ENCODE measurements at places on chromosomes 16 and 17.

DNA sequence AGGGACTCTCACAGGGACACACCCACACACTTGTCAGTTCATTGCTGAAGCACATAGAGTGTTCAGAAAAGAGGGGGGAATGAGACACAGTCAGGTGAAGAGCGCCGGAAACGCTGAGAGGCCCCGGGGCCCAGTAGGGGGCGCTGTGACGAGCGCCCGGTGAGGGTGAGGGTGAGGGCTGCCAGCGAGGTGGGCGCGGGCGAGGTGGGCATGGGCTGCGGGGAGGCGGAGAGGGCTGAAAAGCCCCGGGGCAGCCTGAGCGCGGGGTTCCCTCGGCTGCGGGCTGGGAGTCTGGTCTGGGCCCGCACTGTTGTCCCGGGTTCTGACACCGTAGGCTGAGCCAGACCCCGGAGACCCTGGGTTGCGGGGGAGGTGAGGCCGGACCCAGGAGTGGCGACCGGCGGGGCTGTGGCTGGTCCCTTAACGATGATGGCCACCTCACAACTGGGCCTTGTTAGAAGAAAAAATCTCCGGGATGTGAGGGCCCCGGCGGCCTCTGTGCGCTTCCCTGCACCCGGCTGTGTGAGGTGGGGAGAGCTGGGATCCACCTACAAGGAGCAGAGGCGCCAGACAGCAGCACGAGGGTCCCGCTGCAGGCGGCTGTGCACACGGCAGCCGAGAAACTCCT lies 91.4 kb downstream of the C16orf78 start:
- no peak for DNase-seq

DNA sequence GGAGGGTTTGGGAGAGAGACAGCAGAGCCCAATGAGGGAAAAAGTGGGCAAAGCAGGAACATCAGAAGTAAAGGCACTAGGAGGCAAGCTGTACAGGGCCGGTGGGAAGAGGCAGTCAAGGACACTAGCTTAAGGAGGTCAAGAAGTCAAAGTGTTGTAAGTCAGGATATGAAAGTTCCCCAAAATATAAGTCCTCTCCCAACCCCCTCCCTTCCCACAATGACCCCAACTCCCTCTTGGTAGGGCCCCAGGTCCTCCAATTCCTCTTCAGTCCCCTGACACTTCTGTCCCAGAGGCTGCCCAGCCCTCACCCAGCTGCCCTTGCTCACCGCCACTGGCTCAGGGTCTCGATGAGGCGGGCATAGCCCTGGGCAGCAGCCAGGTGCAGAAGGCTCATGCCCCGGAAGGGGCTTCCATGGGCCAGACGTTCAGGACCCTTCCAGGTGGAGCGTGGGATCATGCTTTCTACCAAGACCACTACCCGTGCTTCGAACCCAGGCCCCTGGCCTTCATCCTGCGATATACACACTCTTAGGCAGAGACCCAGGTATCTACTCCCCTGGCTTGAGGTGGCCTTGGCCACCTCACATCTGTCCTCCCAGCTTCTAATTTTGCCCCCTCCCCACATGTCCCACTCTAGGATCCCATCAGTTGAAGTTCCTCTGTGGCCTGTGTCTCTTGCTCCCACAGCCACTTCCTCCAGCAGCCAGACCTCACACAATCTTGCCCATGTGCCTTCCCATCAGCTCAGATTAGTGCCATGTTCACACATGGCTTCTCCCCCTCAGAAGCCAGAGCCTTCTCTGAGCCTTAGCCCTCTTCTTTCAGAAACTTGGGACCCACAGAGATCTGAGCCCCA lies 5.9 kb upstream of the SPAG7 start:
- no peak for DNase-seq

DNA sequence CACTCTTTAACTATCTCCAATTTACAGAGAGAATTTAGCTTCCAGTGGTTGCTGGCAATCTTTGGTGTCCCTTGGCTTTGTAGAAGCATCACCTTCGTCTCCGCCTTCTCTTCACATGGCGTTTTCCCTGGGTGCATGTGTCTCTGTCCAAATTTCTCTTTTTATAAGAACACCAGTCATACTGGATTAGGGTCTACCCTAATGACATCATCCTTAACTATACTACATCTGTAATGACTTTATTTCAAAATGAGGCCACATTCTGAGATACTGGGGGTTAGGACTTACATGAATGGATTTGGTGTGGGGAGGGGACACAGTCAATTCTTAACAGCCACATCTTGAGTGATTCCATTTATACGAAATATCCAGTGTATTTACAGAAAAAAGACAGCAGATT lies 22.2 kb downstream of the CACNG4 start:
- DNase-seq, result no peak

DNA sequence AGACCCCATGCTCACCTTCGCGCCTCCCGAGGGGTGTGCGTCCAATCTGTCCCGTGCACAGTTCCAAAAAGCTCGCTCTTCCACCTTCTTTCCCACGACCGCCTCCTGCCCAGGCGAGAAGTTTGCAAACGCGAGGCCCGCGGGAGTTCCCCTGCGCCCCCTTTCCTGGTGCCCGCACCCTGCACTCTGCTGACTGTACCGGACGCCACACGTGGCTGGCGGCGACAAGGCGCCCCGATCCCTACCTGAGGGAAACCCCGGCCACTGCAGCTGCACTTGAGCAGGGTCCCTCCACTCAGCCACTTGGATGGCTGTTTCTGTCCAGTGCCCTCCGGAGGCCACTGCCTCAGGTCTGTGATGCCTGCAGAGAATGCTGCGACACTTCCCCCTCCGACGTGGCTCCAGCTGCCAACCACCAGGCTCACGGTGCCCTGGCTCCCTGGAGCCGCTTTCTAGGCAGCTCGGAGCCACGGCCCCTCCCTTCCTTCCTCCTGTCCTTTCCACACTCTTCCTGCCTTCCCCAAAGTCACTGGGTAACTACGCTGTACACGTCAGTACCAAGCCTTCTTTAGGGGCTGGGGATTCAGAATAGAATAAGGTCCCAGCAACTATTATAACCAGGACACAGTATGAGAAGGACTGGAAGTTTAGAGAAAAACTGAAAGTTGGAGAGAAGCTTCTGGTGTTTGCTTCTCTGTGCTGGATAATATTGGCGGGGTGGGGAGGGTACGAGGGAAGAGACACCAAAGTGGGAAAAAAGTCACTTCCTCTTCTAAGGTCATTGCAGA lies at the start of gene MLKL:
MLKL (minus strand) TSS at position 425 of the 788 bp plus-strand sequence. CDS start 5,105 bp downstream, outside the sequence.
- peak; percentile 66 for DNase-seq

DNA sequence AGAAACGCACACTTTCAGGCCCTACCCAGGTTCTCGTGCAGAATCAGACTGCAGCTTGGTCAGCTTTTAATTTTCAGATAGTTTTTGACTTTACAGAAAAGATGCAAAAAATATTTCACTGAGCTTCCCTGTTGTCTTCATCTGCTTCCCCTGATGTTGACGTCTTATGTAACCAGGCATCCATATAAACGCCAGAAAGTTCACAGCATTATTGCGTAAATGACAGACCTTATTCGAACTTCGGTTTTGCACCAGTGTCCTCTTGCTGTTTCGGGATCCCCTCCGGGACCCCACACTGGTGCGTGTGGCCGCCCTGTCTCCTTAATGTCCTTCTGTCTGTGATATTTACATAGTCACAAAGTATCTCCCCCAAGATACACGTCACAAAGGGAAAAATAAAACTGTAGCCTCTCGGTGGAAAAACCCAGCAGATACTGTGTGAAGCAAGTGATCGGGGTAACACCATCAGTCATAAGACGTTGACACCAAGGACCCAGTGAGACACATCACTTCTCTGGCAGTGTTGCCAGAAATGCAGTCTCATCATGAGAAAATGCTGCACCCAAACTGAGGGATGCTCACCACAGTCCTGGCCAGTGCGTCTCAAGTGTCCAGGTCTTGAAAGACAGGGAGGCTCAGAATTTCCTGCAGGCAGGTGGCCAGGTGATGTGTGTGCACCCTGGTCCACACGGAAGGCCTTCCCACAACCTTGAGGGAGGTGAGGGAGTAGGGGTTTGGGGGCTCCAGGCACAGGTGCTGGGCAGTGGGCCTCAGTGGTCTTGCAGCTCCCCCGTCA lies 4.3 kb downstream of the BANP start:
- no peak for DNase-seq

DNA sequence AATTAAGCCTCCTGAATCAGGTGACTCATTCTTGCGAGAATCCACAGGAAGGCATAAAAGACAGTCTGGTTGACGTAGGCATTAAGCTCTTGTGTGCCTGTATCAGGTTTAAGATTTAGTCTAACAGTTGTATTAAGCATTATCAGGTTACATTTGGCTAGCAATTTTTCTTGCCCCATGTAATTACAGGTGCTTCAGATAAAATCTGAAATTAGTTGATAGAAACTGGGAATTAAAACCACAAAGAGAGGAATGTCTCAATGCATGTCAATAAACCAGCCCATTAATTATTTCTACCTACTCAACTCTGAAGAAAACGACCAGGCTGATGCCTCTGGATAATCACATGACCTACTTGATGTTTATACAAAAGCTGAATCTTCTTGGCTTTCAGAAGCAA lies 217.2 kb downstream of the CA10 start:
- no peak for DNase-seq

DNA sequence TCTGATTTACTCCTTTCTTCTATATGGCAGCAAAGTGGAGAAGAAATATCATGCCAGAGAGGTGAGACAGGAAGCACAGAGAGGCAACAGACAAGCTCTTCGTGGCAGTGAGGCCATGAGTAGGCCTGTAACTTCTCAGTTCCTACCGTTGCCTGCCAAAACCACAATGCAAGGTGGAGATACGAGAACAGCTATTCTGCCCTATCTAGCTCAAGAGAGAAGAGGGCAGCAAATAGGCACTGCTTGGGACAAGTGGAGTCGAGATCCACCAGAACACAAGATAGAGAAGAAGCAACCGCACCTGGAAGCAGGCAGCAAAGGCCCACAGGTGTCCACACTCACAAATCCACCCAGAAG lies 24.8 kb downstream of the RANBP10 start:
- DNase-seq, result no peak

- peak; percentile 92 for DNase-seq
Measured at GRCh38 chr16:84585886-84586285, 32.0 kb downstream of the COTL1 start.

- DNase-seq, result peak; percentile 68
Measured at GRCh38 chr16:71746442-71747046, 22.0 kb upstream of the PHLPP2 start.

- no peak for DNase-seq
Measured at GRCh38 chr17:66379996-66380395, 77.6 kb downstream of the PRKCA start.

- DNase-seq, result no peak
Measured at GRCh38 chr16:68644715-68645493, at the start of gene CDH3. TSS of gene CDH3 (plus strand) at chr16:68645310. CDS start at chr16:68645380, 70 bp downstream.

DNA sequence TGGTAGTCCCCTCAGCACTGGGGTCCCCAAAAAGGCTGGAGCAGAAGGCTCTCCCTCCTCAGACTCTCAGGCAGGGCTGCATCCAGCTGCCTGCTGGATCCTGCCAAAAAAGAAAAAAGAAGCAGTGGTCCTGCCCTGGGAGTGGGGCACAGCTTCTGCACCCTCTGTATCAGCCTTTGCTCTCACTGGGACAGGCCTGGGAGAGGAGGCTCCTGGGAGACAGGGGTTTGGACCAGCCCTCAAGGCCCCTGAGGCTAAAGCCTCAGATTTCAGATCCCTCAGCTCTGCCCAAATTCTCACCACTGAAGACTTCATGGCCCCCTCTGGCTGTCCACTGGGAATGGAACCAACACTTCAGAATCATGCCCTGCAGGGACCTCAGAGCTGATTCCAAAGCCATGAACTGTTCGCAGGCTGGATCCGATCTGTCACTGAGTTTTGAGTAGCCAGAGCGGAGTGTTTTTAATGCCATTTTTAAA lies 96.9 kb downstream of the C16orf78 start:
- DNase-seq, result no peak

- no peak for DNase-seq
Measured at GRCh38 chr16:28162326-28162877, 49.4 kb downstream of the XPO6 start.

- DNase-seq, result no peak
Measured at GRCh38 chr17:70375406-70375805, 206.1 kb downstream of the KCNJ2 start.

DNA sequence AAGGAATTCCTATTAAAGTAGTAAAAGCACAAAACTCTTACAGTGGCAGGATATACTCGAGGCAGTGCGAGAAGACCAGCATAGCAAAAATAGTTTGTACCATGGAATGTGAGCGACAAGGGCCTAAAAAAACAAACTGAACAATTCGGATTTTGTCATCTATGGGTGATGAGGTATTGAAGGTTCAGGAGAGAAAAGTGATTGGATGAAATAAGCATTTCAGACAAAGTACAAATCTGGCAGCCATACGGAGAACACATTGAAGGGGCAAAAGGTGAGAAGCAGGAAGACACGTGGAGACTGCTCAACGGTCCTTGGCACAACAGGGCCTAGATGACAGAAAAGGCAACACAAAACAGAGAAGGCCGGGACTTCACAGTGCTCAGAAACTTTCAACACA lies 22.5 kb downstream of the MYH10 start:
- DNase-seq, result no peak

GRCh38 chr16:1615761-1616160 lies 3.6 kb downstream of the CRAMP1 start:
- DNase-seq, result no peak

DNA sequence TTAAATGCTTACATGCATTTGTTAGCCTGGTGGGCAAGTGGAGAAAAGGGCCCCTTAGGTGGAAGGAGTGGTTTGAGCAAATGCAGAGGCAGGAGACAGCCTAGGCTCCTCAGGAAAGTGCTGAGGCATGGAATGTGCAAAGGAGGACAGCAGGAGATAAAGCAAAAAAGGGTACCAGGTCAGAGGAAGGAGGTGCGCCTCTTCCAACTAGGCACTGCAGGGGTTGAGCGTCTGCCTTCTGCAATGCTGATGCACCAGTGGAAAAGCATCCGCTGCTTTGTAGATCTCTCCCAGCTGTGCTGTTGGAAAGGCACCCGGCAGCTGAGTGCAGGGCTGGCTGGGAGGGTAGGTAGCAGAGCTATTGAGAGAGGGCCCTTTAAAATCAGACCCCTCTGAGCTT lies 287.0 kb upstream of the XYLT1 start:
- no peak for DNase-seq

DNA sequence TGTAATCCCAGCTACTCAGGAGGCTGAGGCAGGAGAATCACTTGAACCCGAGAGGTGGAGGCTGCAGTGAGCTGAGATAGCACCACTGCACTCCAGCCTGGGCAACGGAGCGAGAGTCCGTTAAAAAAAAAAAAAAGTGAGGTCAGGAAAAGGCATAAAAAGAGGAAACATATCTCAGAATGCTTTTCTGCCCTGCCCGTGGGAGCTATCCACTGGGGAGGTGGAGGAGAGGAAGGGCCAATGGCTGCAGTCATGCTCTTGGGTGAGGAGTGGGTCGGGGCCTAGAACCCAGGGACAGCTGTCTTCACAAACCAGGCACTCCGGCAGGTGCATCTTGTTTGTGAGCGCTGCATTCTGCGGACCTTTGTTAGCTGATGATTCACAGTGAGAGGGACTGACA lies 60.0 kb upstream of the CDC42EP4 start:
- DNase-seq, result no peak

GRCh38 chr17:82065193-82065637 lies 389 bp downstream of the DUS1L start:
- DNase-seq, result no peak

All from pons (tissue), 1 donor.